Mononuclear cell (primary cell): ENCODE measurements at places on chromosomes 12 and 14. TPM values are rescaled to one million over a fixed set of nuclear protein-coding genes. Genes with fewer than 3 reads are reported as not detected.

OVCH1 gene
- not detected for total RNA-seq

SUSD6 gene
- total RNA-seq = 63.2 TPM

ADCY6 gene
- total RNA-seq = 0.52 TPM

ASPG gene
- 0.10 TPM for total RNA-seq

MYF6 gene
- total RNA-seq = not detected

BMP4 gene
- total RNA-seq = not detected

KLRC2 gene
- total RNA-seq = 3.6 TPM

BATF gene
- 7.7 TPM for total RNA-seq

CLEC9A gene
- total RNA-seq = 0.42 TPM

CARMIL3 gene
- total RNA-seq = 0.52 TPM

CMTM5 gene
- total RNA-seq = 22.0 TPM

NTN4 gene
- total RNA-seq = 0.31 TPM

LIN7A gene
- total RNA-seq = 6.1 TPM

KRT82 gene
- total RNA-seq = not detected

POTEG gene
- not detected for total RNA-seq

MYH6 gene
- not detected for total RNA-seq

RFC5 gene
- 11.2 TPM for total RNA-seq

DDN gene
- 0.21 TPM for total RNA-seq

GPR68 gene
- total RNA-seq = 1.7 TPM

PDE3A gene
- total RNA-seq = 1.3 TPM

FAM161B gene
- total RNA-seq = 1.0 TPM

BAZ1A gene
- 50.3 TPM for total RNA-seq

DAO gene
- not detected for total RNA-seq

TPH2 gene
- total RNA-seq = not detected

TMTC3 gene
- total RNA-seq = 9.2 TPM

HOTAIR gene
- total RNA-seq = not detected

DEPDC4 gene
- not detected for total RNA-seq

POTEM gene
- not detected for total RNA-seq

PLD4 gene
- total RNA-seq = 15.3 TPM

NRL gene
- 1.2 TPM for total RNA-seq

KRT71 gene
- not detected for total RNA-seq

GRIN2B gene
- under 0.01 TPM for total RNA-seq

LTBP2 gene
- total RNA-seq = 0.42 TPM

TAS2R50 gene
- total RNA-seq = 0.31 TPM

RNASE4 gene
- total RNA-seq = 5.7 TPM

TMEM253 gene
- 0.21 TPM for total RNA-seq

DPPA3 gene
- not detected for total RNA-seq

DGKA gene
- 329 TPM for total RNA-seq

KCNMB4 gene
- 0.63 TPM for total RNA-seq

KRT73 gene
- 21.4 TPM for total RNA-seq
